Left ventricle myocardium inferior (tissue), 1 donor: ENCODE measurements at places on chromosomes 12 and 14. TPM values are rescaled to one million over a fixed set of nuclear protein-coding genes. Genes with fewer than 3 reads are reported as not detected.

The C12orf60 gene
- 1.9 TPM for total RNA-seq

The TCL1B gene
- not detected for total RNA-seq

The TEX22 gene
- total RNA-seq, result 0.99 TPM

The FZD10 gene
- total RNA-seq, result 0.05 TPM

The PCK2 gene
- total RNA-seq, result 3.1 TPM

The KRT71 gene
- not detected for total RNA-seq
